Foreskin keratinocyte (primary cell): ENCODE measurements at places on chromosomes 2 and 18. TPM values are rescaled to one million over a fixed set of nuclear protein-coding genes. Genes with fewer than 3 reads are reported as not detected.

GRCh38 chr18:23506393-23506792 is 3.1 kb downstream of the RMC1 start:
- DNase-seq, result no peak

DNA sequence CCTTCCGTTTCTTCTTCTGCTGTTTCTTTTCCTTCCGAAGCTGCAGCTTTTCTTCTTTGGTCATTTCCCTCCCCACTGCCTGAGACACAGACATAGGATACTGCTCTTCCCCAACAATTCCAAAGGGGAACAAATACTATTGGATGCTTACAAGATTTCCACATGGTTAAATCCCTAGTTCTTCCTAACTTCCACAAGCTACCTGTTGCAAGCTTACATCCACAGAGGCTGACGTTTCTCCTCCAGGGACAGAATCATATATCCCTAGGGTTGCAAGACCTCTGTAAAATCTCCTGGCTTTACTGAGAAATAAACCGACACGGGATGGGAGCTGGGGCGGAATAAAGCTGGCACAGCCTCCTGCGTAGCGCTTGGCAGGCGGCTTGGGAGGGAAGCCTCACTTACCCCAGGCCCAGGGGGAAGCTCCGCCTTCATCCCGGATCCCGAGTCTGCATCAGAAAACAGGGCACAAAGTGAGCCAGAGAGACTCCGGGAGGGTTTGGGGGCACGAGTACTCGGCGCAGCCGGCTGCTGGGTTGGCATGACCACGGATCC is 590 bp downstream of the EIF2B4 start:
- DNase-seq, result no peak

DNA sequence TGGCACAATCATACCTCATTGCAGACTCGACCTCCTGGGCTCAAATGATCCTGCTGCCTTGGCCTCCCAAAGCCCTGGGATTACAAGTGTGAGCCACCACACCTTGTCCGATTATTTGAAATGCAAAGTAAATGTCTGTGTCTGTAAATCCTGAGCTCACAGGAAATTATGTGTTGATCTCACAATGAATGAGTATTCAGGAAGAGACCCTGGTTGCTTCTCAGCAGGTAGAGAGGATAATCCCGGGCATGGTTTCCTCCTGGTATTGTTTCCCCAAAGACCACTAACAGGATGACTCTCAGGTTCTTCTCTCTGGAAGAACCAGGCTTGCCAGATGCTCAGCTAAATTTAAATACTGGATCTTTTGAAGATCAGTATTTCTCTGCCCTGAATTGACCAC is 147.6 kb downstream of the LDLRAD4 start:
- no peak for DNase-seq

DNA sequence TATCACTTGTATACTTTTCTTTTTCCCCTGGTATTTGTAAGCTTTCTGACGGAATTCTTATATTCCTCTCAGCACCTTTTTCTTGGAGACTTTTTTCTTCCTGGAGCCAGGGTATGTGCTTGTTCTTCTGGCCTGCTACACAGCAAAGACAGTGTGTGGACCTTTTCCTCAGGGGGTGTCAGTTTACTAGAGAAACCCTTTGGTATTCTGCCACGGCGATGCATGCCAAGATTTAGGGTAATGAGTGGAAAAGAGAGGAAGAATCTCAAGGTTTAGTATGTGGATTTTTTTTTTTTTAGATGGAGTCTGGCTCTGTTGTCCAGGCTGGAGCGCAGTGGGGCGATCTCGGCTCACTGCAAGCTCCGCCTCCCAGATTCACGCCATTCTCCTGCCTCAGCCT is 152.2 kb downstream of the PHLPP1 start:
- no peak for DNase-seq

Gene ZBTB7C
- total RNA-seq, result under 0.01 and 0.07 TPM in 2 replicates

Gene CD207
- total RNA-seq, result not detected in 2 replicates

- DNase-seq, result no peak
Measured at GRCh38 chr2:97906307-97906706, 89.4 kb downstream of the TMEM131 start.
